Naive thymus-derived CD8-positive, alpha-beta T cell (primary cell): ENCODE measurements at places on chromosomes 2 and 18. TPM values are rescaled to one million over a fixed set of nuclear protein-coding genes. Genes with fewer than 3 reads are reported as not detected.

MEIS1 gene
- not detected for polyA plus RNA-seq

LYG2 gene
- not detected for polyA plus RNA-seq

DNA sequence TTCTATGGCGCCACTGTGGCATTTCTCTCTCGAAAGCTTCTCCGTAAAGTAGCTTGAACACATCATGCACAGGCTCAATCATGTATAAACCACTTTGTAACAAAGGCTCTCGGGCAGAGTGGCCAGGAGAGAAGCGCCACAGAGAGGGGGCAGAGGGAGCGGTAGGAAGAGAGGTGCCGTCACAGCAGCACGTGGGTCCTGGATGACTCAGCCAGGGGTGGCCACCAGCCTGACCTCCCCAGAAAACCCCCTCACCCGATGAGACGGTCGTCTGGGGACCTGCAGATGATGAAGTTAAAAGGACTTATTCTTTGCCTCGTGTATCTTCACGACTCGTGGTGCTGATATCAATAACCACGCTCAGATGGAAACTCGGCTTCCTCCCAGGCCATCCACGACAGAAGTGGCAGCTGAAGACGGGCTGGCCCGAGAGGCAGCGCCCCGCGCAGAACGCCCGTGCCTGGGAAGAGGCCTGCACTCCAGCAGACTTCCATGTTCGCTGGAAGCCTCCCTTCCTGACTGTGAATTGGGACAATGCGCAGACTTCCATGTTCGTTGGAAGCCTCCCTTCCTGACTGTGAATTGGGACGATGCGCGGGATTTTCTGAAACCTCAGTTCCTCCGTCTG lies 46.4 kb upstream of the MTCL1 start:
- no peak overlapping the region for H3K4me3 ChIP-seq
- DNase-seq = no peak
- no peaks in the 10 kb centered on the region for H3K4me1 ChIP-seq

ALPI gene
- polyA plus RNA-seq = not detected

- H3K4me3 ChIP-seq = no peak overlapping the region
- no peaks in the 10 kb centered on the region for H3K36me3 ChIP-seq
- no peaks in the 10 kb centered on the region for H3K4me1 ChIP-seq
Measured at GRCh38 chr2:123890148-123890547, 134.9 kb upstream of the CNTNAP5 start.

GRCh38 chr2:165007161-165007744 lies 51.9 kb upstream of the SLC38A11 start:
- H3K27ac ChIP-seq = no peak overlapping the region
- H3K36me3 ChIP-seq = no peaks in the 10 kb centered on the region
- no peak overlapping the region for H3K4me3 ChIP-seq
- no peaks in the 10 kb centered on the region for H3K4me1 ChIP-seq
- no peak for DNase-seq
- peaks cover 25% of the 10 kb centered on the region for H3K27me3 ChIP-seq

NT5DC4 gene
- not detected for polyA plus RNA-seq

GRCh38 chr2:236159778-236160170 lies 8.4 kb downstream of the GBX2 start:
- peaks cover 2% of the 10 kb centered on the region for H3K4me1 ChIP-seq
- H3K36me3 ChIP-seq = peaks cover 2% of the 10 kb centered on the region
- no peak overlapping the region for H3K27ac ChIP-seq
- no peak for DNase-seq
- H3K27me3 ChIP-seq = peaks cover 48% of the 10 kb centered on the region

- DNase-seq = no peak
- no peak overlapping the region for H3K27ac ChIP-seq
- H3K4me1 ChIP-seq = no peaks in the 10 kb centered on the region
- no peaks in the 10 kb centered on the region for H3K36me3 ChIP-seq
Measured at GRCh38 chr2:45330637-45331409, 280.2 kb downstream of the SRBD1 start.

RAB27B gene
- not detected for polyA plus RNA-seq

DNA sequence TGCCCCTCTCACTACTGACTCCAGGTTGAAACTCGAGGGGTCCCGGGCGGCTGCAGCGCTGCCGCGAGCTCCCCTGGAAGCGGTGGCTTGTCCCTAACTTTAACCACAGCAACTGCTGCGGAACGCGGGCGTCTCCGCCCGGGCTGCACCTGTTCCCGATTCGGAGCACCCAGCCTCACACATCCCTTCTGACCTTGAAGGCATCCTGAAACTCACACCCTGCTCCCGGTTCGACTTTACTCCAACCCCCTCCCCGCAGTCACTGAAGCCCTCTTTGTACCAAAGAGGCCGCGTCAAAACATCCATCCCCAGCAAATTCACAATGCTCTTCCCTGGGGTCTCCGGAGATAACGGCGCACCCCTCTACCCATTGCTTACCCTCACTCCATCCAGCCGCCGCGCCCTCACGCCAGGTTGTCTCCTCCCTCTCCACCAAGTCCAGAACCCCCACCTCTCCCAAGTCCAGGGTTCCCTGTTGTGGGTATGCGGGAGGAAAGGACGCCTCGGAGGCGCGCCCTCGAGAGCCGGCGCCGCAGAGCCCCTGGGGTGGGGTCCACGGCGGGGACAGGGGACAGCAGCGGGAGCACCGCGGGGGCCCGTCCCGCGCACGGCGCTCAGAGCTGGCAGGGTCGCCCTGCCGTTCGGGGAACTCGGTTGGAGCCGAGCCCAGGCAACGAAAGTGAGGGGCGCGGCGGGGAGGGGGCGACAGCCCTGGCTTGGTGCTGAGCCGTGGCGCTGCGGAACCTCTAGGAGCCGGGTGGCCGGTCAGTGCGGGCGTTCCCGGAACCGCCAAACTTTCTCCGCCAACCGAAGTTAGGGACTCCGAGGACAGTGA lies 934 bp downstream of the MYO5B start:
- peaks cover 68% of the 10 kb centered on the region for H3K27me3 ChIP-seq
- DNase-seq = no peak
- no peak overlapping the region for H3K27ac ChIP-seq
- H3K36me3 ChIP-seq = no peaks in the 10 kb centered on the region
- peaks cover 20% of the 10 kb centered on the region for H3K4me1 ChIP-seq
- H3K4me3 ChIP-seq = peak overlapping the region; percentile 72

DNA sequence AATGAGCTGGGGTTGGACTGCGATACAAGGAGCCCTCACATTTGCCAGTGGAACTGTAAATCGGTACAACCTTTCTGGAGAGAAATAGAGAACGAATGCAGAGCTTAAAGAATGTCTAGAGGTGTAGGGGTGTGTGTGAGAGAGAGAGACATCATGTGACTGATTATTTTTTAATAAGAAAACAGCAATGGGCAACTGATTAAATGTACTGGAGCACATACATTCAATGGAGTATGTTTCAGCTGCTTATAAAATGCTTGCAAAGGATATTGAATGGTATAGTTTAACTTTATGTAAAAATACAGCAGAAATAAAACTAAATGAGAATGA lies 391 bp upstream of the TMEM17 start:
- DNase-seq = no peak
- no peaks in the 10 kb centered on the region for H3K36me3 ChIP-seq
- H3K27me3 ChIP-seq = peaks cover 19% of the 10 kb centered on the region
- H3K4me3 ChIP-seq = peak overlapping the region; percentile 80

- no peak overlapping the region for H3K4me3 ChIP-seq
- no peak for DNase-seq
- no peaks in the 10 kb centered on the region for H3K4me1 ChIP-seq
- H3K27me3 ChIP-seq = no peaks in the 10 kb centered on the region
Measured at GRCh38 chr2:45114221-45114955, 105.1 kb upstream of the SIX2 start.

- H3K36me3 ChIP-seq = no peaks in the 10 kb centered on the region
- H3K4me1 ChIP-seq = peaks cover 7% of the 10 kb centered on the region
- no peak overlapping the region for H3K4me3 ChIP-seq
Measured at GRCh38 chr2:102245266-102246151, 58.7 kb downstream of the IL1RL2 start.

RELCH gene
- polyA plus RNA-seq = 6.8 TPM

GRCh38 chr2:127043367-127044164 lies 63.4 kb downstream of the BIN1 start:
- no peaks in the 10 kb centered on the region for H3K27me3 ChIP-seq
- no peaks in the 10 kb centered on the region for H3K4me1 ChIP-seq
- no peak overlapping the region for H3K4me3 ChIP-seq
- peaks cover 5% of the 10 kb centered on the region for H3K36me3 ChIP-seq
- DNase-seq = no peak
- H3K27ac ChIP-seq = no peak overlapping the region

DNA sequence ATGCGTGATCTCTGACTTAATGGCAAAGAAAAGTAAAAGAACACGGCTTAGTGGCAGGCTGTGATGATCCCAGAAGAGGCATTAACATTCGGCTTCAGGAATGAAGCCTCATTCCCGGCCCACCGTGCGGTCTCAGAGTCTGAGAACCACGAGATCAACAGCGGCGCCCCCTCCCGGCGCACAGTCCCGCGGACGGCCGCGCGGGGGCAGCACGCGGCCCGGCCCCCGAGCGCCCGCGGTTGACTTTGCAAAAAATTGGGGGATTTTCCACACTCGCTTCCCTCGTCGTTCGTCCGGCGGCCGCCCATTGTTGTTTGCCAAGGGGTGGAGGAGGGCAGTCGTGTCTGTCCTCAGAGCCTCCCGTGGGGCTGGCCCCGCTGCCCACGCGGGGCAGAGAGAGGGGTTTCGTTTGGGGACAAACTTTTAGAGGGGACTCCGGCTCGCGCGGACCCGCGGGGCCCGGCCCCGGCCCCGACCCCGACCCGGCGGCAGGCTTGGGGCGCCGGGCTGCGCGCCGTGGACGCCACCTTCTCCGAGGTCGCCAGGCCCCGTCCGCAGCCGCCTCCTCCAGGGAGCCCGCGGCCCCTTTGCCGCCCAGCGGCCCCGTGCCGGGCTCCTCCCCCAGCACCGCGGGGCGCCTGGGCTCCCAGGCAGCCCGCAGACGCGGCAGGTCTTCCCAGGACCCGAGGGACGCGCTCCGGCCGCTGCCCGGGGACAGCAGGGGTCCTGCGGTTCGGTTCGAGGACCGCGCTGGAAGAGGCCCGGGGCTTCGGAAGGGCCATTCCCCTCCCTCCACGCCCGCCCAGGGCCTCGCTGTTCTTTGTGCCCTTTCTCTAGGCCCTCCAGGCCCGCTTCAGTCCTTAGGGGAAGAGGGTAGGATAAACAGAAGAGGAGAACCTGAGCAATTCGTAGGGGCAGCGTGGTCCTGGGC lies 3.4 kb upstream of the HS6ST1 start:
- DNase-seq = peak; percentile 83
- H3K4me1 ChIP-seq = peaks cover 21% of the 10 kb centered on the region
- H3K4me3 ChIP-seq = peak overlapping the region; percentile 79

DNA sequence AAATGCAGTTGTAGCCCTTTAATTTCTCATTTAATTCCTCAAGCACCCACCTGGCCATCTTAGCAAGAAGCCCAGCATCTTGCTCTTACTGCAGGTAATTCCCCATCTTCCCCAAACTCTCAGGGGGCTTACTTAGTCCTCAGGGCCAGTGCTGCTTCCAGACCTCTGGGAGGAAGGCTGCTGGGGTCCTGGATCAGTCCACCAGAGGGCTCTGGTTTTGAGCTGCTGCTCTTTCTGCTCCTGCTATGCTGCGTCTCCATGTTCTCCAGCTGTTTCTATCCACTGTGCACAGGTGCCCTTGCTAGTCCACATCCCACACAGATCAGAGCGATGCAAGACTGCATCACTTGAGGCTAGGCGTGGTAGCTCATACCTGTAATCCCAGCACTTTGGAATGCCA lies 34.5 kb upstream of the TMEM87B start:
- no peak overlapping the region for H3K4me3 ChIP-seq
- H3K27me3 ChIP-seq = peaks cover 20% of the 10 kb centered on the region
- no peak for DNase-seq
- H3K27ac ChIP-seq = no peak overlapping the region
- H3K4me1 ChIP-seq = no peaks in the 10 kb centered on the region

GRCh38 chr18:7666195-7666776 lies 99.2 kb downstream of the PTPRM start:
- no peak overlapping the region for H3K27ac ChIP-seq
- no peak for DNase-seq
- H3K27me3 ChIP-seq = no peaks in the 10 kb centered on the region
- H3K4me1 ChIP-seq = no peaks in the 10 kb centered on the region
- no peak overlapping the region for H3K4me3 ChIP-seq

DNA sequence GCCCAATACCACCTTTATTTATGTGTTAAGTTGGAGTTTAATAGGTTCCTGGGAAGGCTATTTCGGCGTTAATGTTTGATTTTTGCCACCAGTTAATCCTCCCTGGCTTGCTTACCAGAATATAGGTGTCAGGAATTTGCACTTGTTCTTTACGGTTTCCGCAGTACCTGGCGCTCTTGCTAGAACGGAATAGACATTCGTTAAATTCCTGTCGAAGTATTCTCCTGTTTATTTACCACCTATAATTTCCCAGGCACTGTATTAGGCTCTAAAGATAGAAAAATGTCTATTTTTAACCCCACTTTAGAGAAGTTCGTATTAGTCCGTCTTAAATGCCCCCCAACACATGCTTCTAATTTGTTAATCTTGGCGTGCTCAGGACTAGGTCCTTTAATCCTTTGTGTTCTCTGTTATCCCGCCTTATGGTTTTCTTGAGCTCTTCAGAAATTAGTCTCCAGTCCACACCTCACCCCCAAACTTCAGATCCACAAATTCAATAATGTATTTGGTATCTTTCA lies 575 bp downstream of the CCDC150 start:
- H3K4me1 ChIP-seq = peaks cover 11% of the 10 kb centered on the region
- peak overlapping the region; percentile 86 for H3K4me3 ChIP-seq
- no peak overlapping the region for H3K27ac ChIP-seq
- no peaks in the 10 kb centered on the region for H3K27me3 ChIP-seq
- no peaks in the 10 kb centered on the region for H3K36me3 ChIP-seq

DNA sequence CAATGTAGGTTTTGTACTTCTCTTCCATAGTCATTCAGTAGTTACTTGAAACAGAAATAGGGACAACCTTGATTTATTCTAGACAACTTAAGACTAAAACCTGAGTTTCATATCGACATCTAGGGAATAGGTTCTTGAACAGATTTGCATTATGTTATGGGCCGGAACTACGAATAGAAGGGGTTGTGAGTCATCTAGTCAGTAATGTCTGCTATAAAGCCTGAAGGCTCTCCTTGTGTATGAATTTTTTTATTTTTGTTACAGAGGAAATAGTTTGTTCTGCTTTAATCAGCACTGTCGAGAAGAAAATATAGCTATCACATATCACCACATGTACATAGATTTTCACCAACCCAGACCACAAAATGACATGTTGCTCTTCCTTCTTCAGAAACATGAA lies 17.3 kb upstream of the TRIM43 start:
- peaks cover 10% of the 10 kb centered on the region for H3K27me3 ChIP-seq
- no peak overlapping the region for H3K4me3 ChIP-seq

GRCh38 chr2:159903443-159904126 lies 105.6 kb upstream of the CD302 start:
- peak; percentile 47 for DNase-seq
- H3K4me1 ChIP-seq = peaks cover 43% of the 10 kb centered on the region
- H3K27me3 ChIP-seq = no peaks in the 10 kb centered on the region
- peak overlapping the region; percentile 100 for H3K4me3 ChIP-seq
- H3K27ac ChIP-seq = peak overlapping the region; percentile 100

CSRNP3 gene
- polyA plus RNA-seq = not detected

ALLC gene
- not detected for polyA plus RNA-seq

KCNS3 gene
- not detected for polyA plus RNA-seq

MAL gene
- 284 TPM for polyA plus RNA-seq
